Stimulated activated CD4-positive, alpha-beta T cell treated with anti-CD3 and anti-CD28 coated beads, TNF-alpha, amount 100 ng/mL, for 24 hours (primary cell): ENCODE measurements at places on chromosomes 5 and 9.

DNA sequence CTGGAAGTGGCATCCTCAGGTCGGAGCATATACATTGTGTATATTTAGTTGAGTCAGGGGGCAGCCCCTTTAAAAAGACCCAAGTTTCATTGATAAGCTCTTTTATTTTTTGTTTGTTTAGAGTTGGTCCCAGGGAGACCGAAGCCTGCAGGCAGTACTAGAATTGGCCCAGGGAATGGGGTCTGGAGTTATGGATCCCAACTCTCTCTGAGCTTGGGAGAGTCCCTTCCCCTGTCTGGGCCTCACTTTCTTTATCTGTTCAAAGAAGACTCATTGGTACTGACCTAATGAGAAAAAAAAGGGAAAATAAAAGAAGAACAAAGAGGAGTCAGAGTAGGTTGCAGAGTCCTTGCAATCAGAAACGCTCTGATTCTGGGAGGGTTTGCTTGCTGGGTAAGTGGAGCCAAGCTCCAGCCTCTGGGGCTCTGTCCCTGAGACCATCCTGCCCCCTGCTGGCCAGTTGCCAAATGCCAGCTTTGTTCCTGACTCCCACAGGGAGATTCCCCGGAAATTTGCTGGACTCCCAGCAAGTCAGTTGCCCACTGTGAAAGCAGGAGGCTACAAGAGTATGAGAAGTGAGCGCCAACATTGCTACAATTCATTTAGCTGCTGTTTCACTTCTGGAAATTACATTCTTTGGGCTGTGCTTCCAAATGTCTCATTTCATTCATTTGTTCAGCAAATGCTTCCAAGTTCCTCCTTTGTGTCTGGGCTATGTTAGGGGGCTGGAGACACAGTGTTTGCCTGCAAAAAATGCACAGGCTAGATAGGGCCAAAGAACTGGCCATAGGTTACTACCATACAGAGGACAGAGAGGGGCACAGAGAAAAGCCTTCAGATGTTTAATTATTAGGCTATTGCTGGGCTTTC, 156.2 kb downstream of the MELK start:
- DNase-seq, result peak; percentile 71

DNA sequence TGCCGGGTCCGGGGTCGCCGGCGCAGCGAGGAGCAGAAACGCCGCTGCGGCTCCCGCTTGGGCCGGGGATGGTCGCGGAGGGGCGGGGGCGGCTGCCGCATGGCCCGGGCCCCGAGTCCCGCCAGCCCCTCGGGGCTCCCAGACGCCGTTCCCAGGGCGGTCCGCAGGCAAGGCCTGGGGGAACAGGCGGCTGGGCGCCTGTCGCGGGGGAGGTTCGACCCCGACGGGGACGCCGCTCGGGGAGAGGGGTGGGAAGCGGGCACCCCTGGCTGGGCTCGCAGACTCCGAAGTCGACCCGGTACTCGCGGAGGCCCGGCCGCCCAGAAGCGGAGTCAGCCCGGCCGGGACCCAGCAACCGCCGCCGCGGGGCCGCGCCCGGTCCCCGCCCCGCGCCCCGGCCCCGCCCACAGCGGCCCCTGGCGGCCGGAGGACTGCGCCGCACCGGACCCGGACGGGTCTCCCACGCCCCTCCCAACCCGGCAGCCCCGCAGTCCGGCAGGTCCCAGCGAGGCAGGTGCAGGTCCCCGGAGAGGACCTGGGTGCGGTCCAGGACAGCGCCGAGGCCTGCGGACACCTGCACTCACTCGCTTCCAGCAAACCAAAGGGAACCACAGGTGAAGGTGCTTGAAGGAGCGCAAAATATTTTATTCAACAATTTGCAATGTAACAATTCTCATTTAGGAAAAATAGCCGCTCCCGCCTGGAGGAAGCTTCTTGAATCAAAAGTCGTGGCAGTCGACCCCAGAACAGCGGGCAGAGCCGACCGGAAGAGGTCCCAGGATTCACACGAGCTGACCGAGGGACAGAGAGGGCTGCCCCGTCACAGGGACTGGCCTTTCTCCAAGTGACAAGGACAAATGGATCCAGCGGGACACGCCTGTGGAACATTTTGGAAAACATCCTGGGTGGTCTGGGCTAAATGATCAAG, at the start of gene INPP5E:
INPP5E (minus strand) TSS at position 365 of the 928 bp plus-strand sequence. CDS start 426 bp downstream, outside the sequence.
- DNase-seq, result peak; percentile 79

GRCh38 chr9:30722065-30722464, 1662.4 kb upstream of the ACO1 start:
- DNase-seq, result no peak

DNA sequence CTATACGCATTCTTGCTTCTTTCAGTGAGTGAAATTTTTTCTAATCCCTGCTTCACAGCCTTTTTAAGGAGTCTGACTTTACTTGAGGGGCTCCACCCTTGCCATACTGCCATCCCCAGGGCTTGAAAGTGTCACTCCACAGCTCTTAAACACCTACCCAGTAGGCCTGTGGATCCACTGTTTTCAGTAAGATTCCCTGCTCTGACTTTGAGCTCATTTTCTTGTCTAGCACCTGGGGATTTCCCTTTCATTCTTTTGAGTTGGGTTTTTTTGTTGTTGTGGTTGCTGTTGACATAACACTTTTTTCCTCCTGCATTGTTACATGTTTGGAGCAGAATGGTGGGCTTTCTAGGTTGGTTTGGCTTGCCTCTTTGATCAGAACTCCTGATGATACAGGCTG, 23.6 kb downstream of the SREK1IP1 start:
- no peak for DNase-seq

DNA sequence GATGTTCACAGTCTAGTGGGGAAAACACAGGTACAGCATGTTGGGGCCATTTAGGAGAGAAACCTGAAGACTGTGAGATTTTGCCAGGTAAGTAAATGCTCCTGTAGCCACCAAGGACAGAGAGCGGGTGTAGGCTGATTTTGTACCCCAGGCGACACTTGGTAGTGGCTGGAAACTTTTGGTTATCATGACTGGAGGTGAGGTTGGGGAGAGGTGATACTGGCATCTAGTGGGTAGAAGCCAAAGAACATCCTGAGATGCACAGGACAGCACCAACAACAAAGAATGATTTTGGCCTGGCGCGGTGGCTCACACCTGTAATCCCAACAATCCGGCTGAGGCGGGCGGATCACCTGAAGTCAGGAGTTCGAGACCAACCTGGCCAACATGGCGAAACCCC, 38.8 kb upstream of the PWWP2A start:
- DNase-seq, result no peak

GRCh38 chr5:151182976-151183375, 25.4 kb upstream of the ANXA6 start:
- no peak for DNase-seq

DNA sequence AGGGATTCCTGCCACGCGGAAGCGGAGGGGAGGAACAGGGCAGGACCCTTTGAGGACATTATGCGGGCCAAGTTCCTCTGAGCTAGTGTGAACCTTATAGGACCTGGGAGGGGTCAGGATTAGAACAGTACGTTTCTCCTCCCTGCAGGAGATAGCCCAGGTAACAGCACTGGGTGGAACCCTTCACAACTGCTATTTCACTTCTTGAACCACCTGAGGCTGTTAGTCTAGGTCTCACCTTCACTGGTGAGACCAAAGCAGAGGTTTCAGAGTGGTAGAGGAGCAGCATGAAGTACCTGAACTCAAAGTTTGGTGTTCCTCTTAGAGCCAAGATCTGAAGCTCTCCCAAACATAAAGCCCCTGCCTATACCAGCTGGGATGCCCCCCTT, 832 bp downstream of the EIF4EBP3 start:
- no peak for DNase-seq

GRCh38 chr5:79602889-79603288, 9.4 kb upstream of the TENT2 start:
- DNase-seq, result no peak

DNA sequence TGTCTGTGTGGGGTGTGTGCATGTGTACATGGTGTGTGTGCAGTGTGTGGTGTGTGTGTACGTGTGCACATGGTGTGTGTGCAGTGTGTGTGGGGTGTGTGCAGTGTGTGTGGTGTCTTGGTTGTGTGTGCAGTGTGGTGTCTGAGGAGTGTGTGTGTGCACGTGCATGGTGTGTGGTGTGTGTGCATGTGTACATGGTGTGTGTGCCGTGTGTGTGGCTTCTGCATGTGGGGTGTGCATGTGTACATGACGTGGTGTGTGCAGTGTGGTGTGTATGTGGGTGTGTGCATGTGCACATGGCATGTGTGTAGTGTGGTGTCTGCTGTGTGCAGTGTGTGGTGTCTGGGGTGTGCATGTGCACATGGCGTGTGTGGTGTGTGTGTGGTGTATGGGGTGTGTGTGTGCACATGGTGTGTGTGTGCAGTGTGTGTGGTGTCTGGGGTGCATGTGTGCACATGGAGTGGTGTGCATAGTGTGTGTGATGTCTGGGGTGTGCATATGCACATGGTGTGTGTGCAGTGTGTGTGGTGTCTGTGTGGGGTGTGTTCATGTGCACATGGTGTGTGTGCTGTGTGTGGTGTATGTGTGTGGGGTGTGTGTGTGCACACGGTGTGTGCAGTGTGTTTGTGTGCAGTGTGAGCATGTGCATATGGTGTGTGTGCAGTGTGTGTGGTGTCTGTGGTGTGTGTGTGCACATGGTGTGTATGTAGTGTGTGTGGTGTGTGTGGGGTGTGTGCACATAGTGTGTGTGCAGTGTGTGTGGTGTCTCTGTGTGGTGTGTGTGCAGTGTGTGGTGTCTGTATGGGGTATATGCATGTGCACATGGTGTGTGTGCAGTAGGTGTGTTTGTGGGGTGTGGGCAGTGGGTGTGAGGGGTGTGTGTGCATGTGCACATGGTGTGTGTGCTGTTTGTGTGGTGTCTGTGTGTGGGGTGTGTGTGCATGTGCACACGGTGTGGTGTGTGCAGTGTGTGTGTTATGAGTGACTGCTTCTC, 40.6 kb upstream of the ZNG1F start:
- DNase-seq, result no peak

- DNase-seq, result no peak
These were observed 383.9 kb upstream of the DAB2 start for GRCh38 chr5:39808656-39809055.
